8988T (cell line): ENCODE measurements at places on chromosomes 16 and 17.
A peak's percentile ranks its signal among the peaks of the same experiment; 100 is the strongest.

DNA sequence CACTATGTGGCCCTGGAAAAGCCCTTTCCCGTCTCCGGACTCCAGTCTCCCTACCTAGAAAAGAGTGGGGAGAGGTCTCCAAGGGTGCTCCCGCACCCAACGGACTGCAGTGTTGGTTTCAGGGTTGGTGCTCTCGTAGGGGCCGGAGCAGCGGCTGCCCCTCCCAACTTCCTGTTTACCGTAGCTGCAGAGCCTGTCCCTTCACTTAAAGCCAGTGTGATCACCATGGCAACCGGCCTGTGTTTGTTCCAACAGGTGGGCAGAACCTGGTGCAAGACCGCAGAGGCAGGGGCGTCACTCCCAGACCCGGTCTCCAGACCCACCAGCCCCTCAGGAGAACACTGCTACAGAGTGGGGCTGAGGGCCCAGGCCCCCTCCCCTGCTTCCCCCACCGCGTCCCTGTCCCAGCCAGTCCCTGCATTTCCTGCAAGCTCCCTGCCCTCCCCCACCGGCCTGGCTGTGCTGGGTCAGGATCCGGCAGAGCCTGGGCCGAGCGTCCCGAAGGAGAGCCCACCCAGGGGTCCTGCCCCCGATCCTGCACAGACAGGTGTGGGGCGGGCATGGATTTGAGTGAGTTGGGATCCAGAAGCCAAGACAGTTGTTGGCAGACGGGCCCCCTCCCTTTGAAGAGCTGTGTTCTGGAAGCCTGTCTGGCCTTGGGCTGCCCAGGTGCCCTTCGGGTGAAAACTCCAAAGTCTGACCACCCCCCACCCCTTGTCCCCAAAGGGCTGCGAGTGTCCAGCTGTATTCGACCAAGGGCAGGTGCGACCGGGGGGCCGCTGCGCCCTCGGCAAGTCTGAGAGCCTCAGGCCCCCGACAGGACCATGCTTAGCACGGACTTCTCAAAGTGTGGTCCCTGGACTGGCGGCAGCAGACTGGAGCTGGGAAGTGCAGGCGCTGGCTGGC lies 1.5 kb upstream of the BAIAP3 start:
- DNase-seq = peak; percentile 68

GRCh38 chr16:12628536-12628935 lies 175.2 kb downstream of the CPPED1 start:
- DNase-seq = no peak

DNA sequence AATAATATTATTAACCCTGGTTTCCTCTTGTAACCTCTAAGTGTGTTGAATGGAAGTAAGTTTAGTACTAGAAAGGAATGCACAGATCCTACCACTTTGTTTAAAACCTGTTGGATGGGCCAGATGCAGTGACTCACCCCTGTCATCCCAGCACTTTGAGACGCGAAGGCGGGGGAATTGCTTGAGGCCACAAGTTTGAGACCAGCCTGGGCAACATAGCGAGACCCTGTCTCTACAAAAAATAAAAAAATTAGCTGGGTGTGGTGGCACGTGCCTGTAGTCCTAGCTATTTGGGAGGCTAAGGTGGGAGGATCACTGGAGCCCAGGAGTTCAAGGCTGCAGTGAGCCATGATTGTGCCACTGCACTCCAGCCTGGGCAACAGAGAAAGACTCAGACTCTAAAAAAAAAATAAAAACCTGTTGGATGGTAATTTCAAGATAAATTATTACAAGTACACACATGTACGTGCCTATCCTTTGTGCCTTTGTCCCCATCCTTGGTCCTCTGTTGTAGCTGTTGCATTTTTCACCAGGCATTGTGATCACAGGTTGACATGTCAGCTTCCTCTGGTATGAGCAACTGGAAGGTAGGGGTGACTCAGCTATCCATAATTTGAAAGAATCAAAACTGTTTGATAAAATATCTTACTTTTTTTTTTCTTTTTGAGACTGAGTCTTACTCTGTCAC lies 30.7 kb upstream of the METTL9 start:
- no peak for DNase-seq

- no peak for DNase-seq
Observed at GRCh38 chr16:49337814-49338350, 35.7 kb upstream of the C16orf78 start.

GRCh38 chr17:40173778-40174135 lies 3.5 kb upstream of the RAPGEFL1 start:
- no peak for DNase-seq

DNA sequence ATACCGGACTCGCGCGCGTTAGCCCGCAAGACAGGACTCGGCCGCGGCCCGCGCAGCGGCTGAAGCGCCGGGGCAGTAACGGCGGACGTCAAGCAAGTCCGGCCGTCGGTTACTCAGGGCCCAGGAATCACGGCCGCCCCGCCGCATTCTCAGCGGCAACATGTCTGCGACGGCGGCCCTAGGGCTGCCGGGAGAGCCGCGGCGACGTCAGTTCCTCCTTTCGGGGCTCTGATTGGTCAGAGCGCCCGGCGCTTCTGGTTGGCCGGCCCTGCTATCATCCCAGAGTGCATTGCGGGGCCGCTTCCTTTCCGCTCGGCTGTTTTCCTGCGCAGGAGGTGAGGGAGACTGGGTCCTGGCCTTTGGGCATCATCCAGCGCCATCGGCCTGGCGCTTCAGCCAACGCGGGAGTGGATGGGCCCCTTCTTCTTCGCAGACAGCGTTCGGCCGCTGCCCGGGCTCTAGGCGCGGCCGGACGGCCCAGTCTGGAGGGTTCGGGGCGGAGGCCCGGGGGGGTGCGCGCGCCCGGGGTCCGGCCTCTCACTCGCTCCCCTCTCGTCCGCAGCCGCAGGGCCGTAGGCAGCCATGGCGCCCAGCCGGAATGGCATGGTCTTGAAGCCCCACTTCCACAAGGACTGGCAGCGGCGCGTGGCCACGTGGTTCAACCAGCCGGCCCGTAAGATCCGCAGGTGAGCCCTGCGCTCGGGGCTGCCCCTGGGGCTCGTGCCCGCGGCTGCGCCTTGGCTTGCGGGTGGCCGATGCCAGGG lies at the start of gene RPL13:
Gene RPL13, plus strand, starts transcription at position 305 of the 764 bp plus-strand sequence. Its CDS starts 278 bp downstream, at position 583.
- peak; percentile 98 for DNase-seq
